Left lobe of liver (tissue), 2 donors: ENCODE measurements at places on chromosomes 5 and 9.

DNA sequence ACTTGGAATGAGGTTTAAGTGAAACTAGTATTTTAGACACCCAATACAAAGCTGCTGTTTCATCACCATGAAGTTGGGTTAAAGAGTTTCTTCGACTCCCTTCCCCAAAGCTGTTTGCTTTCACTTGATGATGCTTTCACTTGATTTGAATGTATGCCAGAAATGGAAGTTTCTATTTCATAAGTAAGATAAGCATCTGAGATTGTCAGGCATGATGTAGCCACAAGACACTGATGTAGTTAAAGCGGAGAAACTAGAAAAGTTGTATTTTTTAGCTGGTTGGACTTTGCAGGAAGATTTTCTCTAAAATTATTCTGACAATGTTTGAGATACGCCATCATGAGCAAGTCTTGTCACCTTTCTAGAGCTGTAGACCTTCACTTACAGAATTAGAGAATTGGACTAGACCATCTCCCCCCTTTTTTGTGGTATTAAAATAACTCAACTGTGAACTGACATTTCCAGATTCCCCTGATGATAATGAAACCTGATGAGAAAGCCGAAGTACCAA is 20.0 kb downstream of the MOCS2 start:
- no peak for DNase-seq

- DNase-seq, result no peak
These were observed 5.8 kb downstream of the ENC1 start for GRCh38 chr5:74634611-74635286.

DNA sequence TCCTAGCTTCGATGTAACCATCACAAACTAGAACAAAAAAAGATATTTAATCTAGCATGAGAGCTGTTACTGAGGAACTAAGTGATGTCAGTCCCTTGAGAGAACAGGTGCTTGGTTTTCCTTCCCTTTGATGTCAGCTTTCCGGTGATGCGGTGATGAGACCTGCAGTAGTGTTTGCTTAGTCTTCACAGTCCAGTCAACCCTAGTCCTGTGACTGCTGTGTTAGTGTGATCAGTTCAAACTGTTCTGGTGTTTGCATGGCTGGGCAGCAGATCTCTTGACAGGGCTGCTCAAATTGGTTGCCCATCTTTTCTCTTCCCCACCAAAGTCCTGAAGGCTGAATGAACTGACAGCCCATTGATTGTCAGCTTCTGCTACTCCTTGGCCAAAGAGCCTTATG is 608.6 kb upstream of the DAB2 start:
- DNase-seq, result no peak

- DNase-seq, result no peak
These were observed 144.7 kb downstream of the PCSK1 start for GRCh38 chr5:96288166-96288844.

DNA sequence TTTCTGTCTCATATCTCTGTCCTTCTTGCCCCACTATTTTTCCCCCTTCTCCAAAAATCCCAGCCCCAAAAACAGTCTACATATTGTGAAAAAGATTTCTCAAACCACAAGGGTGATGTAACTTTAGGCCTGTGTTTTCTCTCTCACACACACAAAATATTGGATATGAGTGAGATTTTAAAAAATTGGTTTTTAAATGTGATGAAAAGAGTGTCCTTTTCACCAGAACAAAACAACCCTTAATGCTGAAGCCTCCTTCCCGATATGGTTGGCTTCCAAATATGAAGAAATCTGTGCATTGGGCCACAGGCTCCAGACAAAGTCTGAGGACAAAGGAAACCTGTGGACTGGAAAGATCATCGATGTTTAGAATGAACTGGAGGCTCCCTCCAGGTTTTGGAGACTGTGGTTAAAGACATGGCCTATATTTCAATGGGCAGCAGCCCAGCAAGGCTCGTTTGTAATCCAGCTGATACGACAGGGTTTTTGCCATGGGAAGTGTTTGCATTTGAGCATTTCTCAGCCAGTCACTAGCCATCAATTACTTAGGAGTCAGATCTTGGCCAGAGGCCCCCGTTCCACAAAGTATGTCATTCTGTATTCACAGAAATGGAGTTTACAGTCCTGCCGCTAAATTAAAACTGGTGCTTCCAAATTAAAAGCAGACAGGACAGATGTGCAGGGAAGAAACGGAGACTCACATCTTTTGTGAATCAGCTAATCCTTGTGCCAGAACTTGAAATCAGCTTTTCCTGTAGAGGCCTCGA is 546.3 kb downstream of the EBF1 start:
- DNase-seq, result no peak

GRCh38 chr9:86546712-86547111 is 192.5 kb upstream of the TUT7 start:
- no peak for DNase-seq

DNA sequence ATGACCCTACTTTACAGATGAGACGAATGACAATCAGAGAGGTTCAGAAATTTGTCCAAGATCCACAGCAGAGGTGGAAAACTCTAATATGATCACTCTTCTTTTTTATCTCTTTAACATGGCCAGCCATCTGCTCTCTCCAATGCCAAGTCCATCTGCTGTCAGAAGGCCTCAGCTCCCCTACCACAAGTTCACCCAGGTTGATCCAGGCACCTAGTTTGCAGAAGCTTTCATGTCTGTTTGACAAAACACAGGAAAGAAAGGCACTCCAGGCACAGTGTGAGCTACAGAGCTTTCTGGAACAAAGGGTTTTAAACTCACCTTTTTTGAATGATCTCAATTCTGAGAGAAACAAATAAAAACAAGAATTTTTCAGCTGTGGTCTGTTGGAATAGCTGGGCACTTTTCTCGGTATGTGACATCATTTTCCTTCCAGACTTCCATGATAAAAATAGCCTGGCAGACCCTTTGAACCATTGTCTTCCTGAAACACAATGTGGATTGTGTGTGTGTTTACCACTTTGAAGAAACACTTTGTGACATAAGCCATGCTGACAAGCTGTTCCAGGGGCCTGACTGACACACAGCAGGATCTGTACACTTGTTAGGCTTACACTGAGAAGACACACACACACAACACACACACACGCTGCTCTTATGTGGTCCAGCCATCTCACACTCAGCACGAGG is 214.3 kb downstream of the AGTPBP1 start:
- DNase-seq, result no peak

GRCh38 chr5:140367256-140368013 is 7.4 kb downstream of the SLC4A9 start:
- no peak for DNase-seq

DNA sequence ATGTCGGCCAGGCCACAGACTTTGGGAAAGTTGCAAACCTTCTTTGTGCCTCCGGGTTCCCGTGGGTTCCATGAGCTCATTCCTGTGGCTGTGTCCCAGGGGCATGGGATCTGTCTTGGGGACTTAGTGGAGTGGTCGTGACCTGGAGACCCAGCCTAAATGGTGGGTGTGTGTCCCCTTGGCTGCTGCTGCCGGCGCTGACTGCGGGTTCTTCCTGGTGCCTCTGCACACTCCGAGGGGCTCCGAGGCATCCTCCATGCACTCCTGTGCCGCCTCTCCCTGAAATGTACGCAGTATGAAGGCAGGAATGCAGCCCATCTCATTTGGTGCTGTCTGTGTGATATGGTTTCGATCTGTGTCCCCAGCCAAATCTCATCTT is 21.0 kb upstream of the SLC2A6 start:
- DNase-seq, result no peak

DNA sequence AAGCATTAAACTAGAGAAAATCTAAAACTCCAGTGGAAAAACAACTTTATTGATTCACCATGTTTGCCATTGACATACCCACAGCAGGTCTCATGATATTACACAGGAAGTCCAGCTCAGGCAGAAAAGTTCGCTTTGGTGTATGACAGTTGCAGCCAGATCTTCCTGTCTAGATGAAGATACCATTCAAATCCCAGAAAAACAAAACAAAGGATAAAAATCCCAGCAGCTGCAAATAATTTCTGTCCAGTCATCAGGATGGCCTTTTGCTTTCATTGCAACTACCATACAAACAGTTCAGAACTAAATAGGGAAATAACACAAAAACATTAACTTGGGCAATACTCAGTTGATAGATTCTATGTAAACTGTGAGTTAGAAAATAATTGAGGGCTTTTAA is 136.0 kb upstream of the NREP start:
- DNase-seq, result no peak

DNA sequence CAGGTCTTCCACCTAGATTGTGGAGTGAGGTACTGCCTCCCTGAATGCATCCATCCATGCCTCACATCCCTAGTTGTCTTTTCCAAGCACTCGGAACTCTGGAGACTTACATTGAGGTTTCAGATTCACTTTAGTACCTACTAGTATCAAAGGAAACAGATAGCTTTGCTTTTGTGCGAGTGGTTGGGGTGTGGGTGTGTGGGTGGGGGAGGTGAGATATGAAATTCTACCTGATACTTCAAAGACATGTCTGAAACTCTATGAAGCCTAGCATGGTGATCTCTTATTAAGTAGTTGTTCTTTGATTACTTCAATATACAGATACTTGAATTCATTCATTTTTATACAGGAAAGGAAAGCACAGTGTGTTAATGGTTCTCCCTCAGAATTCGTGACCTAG is 64.4 kb downstream of the MCCC2 start:
- DNase-seq, result no peak

DNA sequence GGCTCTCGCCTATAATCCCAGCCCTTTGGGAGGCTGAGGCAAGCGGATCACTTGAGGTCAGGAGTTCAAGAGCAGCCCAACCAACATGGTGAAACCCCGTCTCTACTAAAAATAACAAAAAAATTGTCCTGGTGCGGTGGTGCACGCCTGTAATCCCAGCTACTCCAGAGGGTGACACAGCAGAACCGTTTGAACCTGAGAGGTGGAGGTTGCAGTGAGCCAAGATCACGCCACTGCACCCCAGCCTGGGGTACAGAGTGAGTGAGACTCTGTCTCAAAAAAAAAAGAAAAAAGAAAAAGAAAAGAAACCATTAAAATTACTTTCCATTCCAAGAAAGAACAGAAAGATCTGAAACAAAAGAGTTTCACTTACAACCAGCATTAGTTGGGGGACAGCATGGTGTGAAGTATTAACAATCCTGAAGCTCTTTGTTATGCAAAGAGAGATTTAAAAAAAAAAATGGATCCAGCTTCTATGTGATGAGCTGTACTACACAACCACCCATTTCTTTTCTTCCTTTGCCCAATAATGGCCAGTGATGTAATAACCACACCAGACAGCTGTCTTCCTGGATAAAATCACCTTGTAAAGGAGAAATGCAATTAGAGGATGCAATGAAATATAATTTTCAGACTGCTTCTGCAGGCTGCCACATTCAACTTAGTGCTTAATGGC is 76.9 kb downstream of the MED27 start:
- DNase-seq, result no peak

DNA sequence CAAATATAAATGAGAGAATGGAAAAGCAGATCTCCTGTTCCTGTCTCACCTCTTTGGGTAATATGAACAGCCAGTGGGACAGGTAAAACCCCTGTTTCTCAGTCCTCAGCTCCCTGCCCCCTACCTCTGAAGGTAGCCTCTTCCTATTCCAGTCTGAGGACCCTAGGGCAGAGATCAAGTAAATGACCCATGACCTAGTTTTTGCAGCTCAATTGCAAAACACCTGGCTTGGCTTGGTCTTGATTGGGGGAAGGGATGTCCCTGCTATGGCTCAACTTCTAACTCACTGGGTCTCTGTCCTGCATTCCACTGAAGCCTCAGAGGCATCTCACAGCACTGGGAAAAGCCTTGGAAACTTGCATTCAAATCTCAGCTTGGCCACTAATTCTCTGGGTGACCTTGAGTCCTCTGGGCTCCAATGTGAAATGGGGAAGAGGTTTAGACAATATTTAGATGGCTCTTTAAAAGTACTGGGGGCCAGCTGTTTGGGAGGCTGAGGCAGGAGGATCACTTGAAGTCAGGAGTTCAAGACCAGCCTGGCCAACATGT is 1.6 kb upstream of the GALT start:
- DNase-seq, result peak; percentile 85
